NCI-H345 (cell line): ENCODE measurements at places on chromosomes 7 and 10.

- no peak for DNase-seq
Observed at GRCh38 chr10:43594944-43595589, 11.2 kb upstream of the ZNF485 start.

GRCh38 chr7:668139-668931 lies 58.2 kb upstream of the DNAAF5 start:
- DNase-seq: no peak

DNA sequence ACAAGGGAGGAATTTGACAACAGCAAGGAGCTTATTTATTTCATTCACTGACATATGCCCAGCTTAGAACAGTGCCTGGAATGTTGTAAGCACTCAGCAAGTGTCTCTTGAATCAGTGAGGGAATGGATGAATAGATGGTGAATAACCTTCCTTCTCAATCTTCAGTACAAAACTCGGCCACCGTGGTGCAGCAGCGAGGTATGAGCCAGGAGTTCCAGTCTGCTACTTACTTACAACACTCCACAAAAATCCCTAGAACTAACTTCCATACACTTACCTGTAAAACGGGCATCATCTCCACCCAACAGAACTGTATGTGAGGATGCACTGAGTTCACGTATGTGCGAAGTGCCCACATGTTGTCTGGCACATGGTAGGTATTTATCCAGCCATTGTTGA lies 237.4 kb downstream of the WDR11 start:
- DNase-seq: peak; percentile 24

DNA sequence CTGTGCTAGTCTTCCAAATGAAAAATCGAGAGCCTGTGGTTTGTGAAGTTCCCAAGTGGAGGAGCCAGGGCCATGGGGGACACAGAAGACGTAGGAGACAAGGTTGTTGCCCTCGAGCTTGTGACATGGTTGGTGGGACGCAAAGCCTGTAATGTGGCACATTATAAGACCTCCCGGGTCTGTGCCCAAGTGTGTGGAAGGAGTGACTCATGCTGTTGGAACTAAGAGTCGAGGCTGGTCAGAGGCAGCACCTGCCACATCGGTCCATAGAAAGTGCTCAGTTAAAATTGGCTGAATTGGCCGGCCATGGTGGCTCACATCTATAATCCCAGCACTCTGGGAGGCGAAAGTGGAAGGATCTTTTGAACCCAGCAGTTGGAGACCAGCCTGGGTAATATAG lies 27.0 kb upstream of the PODXL start:
- DNase-seq: no peak

GRCh38 chr7:39678930-39679709 lies 55.7 kb downstream of the RALA start:
- no peak for DNase-seq

- DNase-seq: no peak
Observed at GRCh38 chr7:134767520-134768168, 11.8 kb upstream of the CALD1 start.

GRCh38 chr7:67923286-67923685 lies 926.7 kb downstream of the TYW1 start:
- DNase-seq: no peak

- DNase-seq: no peak
Observed at GRCh38 chr10:20132816-20133215, 316.6 kb downstream of the PLXDC2 start.

DNA sequence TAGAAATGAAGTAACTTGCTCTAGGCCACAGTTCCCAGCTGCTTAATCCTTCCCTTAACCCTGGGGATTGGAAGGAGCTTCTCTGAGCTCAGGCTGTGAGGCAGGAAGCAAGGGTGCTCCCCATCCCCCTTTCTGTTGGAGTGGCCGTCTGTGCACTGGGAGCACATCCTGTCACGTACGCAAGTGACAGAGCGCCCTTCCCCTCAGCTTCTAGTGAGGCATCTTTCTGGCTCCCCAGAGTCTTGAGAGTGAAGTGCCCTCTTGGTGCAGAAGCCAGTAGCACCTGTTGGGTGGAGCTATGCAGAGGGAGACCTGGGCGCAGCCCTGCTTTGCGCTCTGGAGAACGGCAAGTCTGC lies 47.8 kb downstream of the SHH start:
- DNase-seq: no peak

- DNase-seq: no peak
Observed at GRCh38 chr7:150629347-150629746, 2.8 kb downstream of the GIMAP6 start.

DNA sequence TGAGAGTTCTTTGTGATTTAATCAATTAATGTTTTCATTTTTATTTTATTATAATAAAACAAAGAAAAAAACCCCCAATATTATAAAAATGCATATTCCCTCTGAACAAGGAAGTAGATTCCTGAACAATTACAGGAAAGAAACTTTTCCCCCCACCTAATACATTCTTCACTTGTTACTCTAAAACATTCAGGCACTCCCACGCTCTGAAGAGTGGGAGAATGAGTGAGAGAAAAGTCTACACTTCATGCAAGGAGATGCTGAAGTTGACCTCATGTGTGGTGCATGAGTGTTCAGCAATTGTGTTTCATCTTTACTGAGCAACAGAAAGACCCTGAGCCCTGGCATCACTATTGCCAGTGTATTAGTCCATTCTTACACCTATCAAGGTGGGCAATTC lies 244.2 kb upstream of the IGFBP3 start:
- DNase-seq: no peak

- no peak for DNase-seq
Observed at GRCh38 chr10:114658175-114658574, at the start of gene ABLIM1. ABLIM1 (minus strand) TSS chr10:114658275; CDS start chr10:114658200, 75 bp downstream.

- DNase-seq: no peak
Observed at GRCh38 chr7:157719705-157720655, 383.2 kb downstream of the DNAJB6 start.

GRCh38 chr7:55214707-55215106 lies 150.4 kb upstream of the LANCL2 start:
- DNase-seq: no peak

DNA sequence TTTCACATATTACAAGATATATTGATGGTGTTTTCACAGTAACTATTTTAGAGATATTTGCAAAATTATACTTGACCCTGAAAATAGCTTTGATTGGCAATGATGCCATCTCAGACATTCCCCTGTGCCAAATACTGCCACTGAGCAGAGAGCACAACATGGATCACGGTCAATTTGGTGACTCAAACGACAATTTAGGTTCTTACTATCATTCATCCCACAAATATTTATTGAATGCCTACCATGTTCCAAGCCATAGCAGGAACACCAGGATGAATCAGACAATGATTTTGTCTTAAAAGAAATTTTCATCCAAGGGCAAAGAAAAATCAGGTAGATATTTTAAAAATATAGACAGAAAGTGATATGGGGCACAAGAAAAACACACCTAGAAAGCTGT lies 153.2 kb upstream of the ADO start:
- no peak for DNase-seq

- DNase-seq: no peak
Observed at GRCh38 chr10:95794195-95794594, 38.2 kb downstream of the ENTPD1 start.

GRCh38 chr10:101364721-101365120 lies 10.8 kb downstream of the BTRC start:
- no peak for DNase-seq

DNA sequence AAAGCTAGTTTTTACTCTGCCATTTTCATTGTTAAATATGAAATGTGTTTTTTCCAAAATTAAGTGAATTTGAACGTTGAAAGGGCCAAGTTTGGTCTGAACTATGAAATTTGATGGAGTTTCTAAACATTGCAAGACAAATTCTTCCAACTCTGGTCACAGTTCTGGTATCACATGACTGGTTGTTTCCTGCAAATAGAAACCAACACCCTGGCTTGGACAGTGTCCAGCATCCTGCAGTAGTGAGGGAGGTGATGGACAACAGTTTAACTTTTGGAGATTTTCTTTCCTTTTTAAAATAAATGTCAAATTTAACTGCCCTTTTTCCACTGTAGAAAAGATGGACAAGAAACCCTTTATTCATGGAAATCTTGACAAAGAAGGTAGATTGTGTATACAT lies 54.8 kb upstream of the AGBL3 start:
- DNase-seq: no peak

DNA sequence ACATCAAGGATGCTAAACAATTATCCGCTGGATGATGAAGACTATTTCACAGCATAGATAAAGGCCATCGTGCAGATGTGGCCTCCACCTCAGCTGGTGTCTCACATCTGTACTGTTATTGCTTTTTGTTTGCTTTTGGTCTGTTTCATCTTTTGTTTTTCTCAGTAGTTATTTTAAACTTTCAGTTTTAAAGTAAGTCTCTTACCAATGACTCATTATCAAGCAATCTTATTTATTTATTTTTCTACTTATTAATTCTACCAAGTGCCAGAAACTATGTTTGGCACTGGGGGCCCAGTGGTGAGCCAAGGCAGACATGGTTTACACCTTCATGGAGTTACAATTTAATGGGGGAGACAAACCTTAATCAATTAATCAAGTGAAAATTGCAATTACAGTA lies 250.9 kb upstream of the TMEM72 start:
- DNase-seq: no peak

GRCh38 chr10:13711291-13711690 lies 124.5 kb downstream of the PRPF18 start:
- DNase-seq: no peak

- no peak for DNase-seq
Observed at GRCh38 chr7:134827889-134828288, 48.5 kb downstream of the CALD1 start.

- no peak for DNase-seq
Observed at GRCh38 chr10:133383551-133383950, 4.5 kb downstream of the PAOX start.
